ENCODE measurements at places on chromosomes 2 and 18.
A peak's percentile ranks its signal among the peaks of the same experiment; 100 is the strongest.

- no peak for DNase-seq
Observed at GRCh38 chr2:215002500-215002899, 135.9 kb downstream of the ABCA12 start.

DNA sequence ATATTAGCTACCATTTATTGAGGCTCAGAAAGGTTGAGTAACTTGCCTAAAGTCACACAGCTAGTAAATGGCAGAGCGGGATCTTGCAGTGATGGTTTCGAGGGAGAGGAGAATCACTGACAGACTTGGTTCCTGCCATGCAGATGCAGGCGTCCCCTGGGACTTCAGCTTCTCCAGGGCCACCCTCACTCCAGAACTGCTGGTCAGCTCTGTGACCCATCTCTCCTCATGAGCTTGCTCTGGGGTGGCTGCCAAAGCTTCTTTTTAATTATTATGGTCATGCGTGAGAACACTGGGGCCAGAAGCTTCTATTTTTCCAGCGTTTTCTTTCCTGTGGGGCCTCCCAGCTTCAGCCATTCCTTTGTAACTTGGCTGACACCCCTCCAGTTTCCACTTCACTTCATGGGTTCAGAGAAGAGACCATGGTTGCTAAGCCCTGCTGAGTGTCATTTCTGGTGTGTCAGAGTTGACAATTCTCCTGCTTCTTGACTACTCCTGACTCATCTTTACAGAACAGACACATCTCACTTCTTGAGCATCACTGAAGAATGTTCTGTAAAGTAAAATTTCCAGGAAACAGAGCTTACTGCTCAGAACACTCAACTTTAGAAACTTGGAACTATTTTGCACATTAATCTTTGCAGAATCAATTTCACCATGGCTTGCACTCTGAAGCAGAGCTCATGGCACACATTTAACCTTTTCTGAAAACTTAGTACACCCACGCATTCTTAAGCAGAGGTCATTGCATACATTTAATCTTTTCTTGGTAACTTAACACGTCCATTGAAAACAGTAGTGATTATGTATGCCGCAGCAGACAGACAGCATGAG, 70.4 kb downstream of the IL1R2 start:
- no peak for DNase-seq

DNA sequence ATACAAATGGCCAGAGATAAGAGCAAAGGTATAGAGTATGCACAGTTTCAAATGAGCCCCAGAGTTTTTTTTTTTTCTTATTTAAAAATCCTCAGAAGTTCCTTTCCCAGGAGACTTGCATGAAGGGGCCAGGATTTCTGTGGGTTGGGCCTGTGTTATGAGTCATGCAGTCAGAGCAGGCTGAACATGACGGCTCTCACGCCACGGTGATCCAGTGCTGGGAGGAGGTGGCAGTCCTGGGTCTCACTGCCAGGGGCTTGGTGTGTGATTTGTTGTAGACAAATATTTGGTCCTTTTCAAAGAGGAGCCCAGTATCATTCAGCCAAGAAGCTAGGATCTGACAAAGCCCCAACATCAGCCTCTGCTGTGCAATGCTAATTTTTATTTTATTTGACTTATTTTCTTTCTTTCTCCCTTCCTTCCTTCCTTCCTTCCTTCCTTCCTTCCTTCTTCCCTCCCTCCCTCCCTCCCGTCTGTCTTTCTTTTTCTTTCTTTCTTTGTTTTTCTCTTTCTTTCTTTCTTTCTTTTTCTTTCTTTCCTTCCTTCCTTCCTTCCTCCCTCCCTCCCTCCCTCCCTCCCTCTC, 10.4 kb upstream of the KCNE4 start:
- DNase-seq = peak; percentile 38

DNA sequence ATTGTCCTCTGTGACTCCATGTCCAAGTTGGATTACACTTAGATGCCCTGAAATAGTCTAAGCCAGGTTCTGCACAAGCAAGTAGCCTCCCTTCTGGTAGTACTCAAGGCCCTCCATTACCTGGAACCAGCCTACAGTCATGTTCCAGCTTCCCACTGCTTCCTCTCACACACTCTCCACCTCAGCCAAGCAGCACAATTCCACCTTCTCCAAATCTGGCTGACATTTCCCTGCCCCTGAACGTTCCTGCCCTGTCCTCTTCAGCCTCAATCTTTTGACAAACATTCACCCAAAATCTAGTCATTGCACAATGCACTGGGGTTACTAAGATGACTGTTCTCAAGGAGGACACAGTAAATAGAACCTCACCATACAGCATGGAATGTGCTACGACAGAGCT, 95.3 kb upstream of the KLHL29 start:
- DNase-seq = no peak

GRCh38 chr2:106124106-106124756, 69.9 kb downstream of the UXS1 start:
- no peak for DNase-seq

DNA sequence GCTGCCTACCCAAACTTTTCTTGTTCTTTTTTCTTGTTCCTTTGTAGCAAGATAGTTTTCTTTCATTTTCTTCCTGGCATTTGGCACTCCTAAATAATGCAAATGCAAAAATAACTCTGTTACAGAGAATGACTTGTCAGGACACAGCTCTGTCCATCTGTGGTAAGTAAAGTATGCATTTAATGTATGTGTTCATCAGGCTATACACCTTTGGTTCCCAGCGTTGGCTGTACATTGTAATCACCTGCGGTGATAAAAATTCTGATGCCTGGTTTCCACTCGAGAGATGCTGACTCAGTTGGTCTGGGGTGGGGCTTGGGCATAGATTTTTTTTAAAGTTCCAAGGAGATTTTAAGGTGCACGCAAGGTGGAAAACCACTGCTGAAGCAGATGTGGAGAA, at the start of gene SERPINB13:
TSS of gene SERPINB13 (plus strand) at position 378 of the 400 bp plus-strand sequence. CDS start 1,325 bp downstream, outside the sequence.
- no peak for DNase-seq

DNA sequence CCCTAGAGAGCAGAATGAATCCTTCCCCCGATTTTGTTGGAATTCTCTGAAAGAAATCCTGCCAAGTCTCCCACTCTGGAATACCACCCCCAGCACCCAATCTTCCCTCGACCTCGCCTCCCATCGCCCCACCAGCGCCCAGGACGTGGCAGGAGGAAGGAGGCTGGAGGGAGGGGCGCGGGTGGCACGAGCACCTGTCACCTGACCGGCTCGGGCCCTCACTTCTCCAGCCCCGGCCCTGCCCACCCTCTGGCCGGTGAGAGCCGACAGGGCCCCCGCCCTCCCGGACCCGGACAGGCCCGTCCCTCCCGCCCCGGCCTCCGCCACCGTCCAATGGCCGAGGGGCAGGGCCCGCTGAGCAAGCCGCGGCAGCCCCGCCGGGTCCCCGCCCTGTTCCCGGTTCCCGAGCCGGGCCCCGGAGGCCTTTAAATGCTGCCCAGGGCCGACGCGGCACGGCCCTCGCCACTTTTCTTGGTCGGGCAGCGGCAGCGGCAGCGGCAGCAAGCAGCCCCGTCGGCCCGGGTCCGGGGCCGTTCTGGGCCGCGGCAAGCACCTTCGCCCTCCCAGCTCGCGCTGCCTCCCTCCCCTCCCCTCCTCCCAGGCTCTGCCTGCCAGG, at the start of gene LGALSL:
TSS of gene LGALSL (plus strand) at position 393 of the 616 bp plus-strand sequence. CDS start 384 bp downstream, outside the sequence.
- no peak for DNase-seq

- no peak for DNase-seq
Observed at GRCh38 chr2:172697296-172697695, 38.3 kb upstream of the RAPGEF4 start.

DNA sequence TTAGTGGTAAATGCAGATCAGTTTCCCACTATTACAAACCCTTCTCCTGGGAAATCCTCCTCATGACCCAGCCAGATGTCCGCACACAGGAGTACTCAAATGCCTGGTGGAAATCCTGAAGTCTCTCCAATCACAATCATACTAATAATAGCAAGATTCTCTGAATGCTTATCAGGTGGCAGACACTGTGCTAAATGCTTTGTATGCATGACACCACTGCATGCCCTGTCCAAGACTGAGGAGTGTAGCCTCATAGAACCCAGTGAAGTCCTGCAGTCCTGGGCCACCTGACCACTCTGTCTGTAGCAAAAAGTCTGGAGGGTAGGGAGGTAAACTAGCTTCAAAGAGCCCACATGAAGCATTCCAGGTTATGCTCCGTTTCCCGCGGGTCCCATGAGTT, 434.8 kb upstream of the CHST9 start:
- no peak for DNase-seq

DNA sequence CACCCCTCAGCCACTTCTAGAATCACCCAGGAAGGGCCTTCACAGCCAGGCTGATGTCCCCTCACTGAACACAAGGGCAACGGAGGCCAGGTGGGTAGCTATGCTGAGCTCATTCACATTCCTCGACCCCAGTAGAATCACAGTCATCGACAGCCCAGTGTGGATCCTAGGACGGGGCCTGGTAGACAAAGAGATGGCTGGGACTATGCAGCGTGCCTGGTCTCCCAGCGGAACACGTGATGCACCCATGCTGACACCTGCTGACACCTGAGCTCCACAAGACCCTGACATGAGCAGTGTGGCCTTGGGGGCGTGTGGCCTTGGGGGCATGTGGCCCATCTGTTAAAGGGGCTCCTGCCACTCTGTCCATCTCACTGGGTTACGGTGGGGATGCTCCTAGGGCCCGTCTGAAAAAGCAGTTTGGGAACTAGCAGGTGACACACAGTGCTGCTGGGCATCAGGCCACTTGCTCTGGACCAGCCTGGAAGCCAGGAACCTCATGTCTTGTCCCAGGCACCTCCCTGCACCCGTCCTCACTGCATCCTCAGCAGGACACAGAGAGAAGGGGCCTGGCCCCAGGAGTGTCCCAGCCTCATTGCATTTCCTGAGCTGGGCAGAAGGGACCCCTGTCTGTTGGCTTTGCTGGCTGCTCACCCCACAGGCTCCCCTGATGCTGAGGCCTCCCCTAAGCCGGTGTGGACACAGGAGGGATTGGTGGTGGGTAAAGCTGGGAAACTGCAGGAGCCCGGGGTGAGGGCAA, 9.7 kb downstream of the ECEL1 start:
- DNase-seq = no peak
